ENCODE measurements at places on chromosomes 7 and 10. TPM values are rescaled to one million over a fixed set of nuclear protein-coding genes. Genes with fewer than 3 reads are reported as not detected.

ADAM12 gene
- 0.07 TPM for total RNA-seq

MET gene
- 147 TPM for total RNA-seq

GRCh38 chr7:13105209-13105608 lies 417.8 kb downstream of the ARL4A start:
- no peak for DNase-seq

- DNase-seq = no peak
Measured at GRCh38 chr7:134044682-134045081, 82.5 kb upstream of the LRGUK start.

GRCh38 chr10:69490876-69491275 lies 39.6 kb downstream of the TSPAN15 start:
- no peak for DNase-seq

DNA sequence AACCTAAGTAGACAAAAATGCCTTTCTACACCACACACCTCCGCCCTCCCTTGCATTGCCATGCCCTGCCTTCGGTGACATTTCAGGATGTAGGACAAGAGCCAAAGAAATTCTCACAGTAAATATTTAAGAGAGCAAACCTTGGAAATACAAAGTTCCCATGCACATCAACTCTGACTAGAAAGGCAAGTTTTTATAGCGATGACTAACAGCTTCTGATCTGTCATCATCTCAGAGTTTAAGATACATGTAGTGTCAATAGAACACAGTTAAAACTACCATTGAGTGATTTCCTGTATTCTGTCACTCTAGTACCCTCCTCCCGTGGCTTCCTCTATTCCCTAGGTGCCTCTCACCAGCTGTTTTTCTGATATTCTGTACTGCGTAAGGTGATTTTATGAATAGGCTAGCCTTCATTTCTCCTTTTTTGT lies 20.7 kb downstream of the SLC16A9 start:
- peak; percentile 50 for DNase-seq
